ENCODE measurements at places on chromosomes 12 and 14.

DNA sequence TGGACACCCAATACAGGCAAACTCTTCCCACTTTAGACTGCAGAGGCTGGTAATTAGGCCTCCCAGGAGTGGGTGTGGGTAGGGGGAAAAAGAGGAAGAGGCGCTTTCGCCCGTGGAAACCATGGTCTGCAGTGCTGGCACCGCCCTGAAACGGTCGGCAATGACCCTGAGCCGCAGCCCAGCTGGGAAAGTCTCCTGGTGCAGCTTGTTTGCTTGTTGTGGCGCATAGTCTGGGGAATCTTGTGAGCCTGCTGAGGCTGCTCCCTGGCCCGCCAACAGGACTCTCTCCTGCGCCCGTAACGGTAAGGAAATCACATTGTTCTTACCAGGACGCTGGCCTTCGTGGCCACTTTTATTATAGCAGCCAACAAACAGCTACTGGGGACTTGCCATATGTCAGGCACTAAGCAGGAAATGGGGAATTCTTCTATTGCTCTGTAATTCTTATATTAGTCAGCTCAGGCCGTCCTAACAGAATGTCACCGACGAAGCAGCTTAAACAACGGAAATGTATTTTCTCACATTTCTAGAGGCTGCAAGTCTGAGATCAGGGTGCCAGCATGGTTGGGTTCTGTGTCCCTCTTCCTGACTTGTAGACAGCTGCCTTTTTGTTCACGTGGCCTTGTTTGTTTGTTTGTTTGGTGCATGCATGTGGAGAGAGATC is 52.5 kb upstream of the RIN3 start:
- no peak for DNase-seq

GRCh38 chr14:99757331-99758070 is 35.7 kb upstream of the EML1 start:
- DNase-seq: no peak

DNA sequence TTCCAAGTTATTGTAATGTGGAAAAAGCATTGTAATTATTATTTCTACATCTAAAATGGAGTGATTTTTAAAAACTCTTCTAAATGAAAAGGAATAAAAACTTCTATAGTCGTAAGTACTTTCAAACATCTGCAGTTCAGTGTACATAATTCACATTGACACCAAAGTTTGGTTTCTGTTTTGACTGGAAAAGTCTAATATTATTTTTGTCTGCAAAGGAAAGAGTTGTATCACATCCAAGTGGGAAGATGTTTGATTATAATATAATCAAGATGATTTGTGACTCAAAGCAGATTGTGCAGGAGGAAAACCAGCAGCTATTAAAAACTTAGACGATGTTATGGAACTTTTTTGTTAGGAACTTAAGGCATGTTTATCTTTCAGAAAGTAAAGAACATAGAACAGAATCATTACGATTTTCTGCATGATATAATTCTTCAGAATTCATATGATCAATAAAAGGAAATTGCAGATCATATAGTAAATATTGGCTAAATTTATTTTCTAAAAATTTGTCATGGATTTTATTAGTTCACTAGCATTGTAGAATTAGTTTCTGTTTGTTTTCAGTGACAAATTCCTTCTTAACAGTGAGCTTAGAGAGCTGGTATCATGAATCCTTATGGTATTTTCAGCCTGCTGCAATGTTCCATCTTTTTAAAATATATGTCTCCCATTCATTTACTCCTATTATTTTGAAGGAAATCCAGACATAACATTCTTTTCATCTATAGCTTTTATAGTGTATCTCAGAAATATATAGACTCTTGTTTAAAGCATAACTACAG is 145.8 kb downstream of the MIPOL1 start:
- no peak for DNase-seq

DNA sequence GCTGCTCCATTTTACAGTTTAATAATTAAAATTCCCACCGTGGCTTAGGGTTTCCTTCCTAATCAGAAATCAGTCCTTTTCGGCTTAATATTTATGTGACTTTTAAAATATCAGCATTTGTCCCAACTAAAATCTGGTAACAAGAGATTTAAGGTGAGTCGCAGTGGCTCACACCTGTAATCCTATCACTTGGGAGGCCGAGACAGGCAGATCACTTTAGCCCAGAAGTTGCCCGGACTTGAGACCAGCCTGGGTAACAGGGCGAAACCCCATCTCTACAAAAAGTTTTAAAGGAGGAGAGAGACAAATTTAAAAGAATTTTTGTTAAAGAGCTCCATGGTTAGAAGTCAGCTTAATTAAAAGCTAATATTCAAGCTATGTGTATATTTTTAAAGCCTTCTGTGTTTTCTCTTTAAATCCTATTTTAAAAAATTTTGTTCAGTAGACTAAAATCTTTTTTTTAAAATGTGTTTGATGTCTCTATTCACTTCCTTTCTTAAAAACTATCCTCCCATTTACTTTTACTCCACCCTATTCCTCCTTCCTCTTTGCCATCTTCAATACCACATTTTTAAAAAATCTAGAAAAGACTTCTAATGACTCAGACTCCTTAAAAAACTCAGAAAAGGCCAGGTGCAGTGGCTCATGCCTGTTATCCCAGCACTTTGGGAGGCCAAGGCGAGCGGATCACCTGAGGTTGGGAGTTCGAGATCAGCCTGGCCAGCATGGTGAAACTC is 3.8 kb upstream of the TAC3 start:
- DNase-seq: no peak

DNA sequence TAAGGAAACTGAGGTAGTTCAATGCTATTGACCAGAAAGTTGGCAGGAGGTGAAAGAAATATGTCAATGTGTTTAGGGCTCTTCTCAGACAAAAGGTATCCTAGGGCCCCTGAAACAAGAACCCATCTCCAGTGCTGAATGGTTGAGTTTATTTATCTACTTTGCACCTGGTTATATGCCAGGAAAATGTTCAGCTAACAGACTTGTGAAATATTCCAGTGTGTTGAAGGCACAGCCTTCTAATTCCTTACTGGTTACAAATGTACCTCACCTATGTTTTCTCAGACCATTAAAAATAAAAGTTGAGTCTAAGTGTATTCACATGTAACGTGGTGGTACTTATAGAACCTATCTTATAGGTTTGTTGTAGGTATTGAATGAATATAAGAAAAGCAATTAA is 511.7 kb upstream of the SEL1L start:
- DNase-seq: no peak

- DNase-seq: no peak
These were observed 16.0 kb downstream of the FIGNL2 start for GRCh38 chr12:51832354-51833107.

GRCh38 chr12:53105712-53106439 is 2.6 kb downstream of the SOAT2 start:
- no peak for DNase-seq

DNA sequence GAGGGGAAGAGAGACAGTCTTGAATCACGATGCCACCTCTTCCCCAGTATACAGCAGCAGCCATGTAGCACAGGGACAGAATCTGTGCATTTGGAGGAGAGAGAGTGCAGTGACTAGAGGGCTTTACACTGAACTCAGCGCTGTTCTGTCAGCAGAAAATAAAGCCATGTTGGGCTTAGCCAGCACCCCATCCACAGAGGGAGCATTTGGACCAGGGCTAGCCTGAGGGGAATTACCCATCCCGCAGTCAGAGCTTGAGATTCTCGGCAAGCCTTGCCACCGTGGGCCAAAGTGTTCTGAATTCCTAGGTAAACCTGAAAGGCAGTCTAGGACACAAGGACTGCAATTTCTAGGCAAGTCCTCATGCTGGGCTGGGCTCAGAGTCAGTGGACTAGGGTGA is 120.4 kb upstream of the CNOT2 start:
- no peak for DNase-seq

DNA sequence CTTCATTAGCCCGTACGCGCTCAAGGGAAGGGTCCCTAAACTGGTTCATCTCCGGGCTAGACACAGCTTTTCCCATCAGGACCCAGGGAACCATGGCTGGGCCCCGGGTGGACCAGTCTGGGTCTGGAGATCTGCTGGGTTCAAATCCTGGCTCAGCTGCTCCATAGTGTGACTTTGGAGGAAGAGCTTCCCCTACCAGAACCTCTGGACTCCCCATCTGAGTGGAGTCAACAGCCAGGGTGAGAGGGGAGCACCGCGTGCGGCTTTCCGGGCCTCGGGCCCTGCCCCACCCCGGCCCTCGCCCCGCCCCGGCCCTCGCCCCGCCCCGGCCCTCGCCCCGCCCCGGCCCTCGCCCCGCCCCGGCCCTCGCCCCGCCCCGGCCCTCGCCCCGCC is 41.2 kb downstream of the BEGAIN start:
- DNase-seq: no peak

- DNase-seq: no peak
These were observed 75.6 kb upstream of the FRMD6 start for GRCh38 chr14:51576117-51576430.

GRCh38 chr12:62379026-62379722 is 87.5 kb upstream of the MON2 start:
- DNase-seq: no peak

GRCh38 chr12:102343361-102344121 is 136.8 kb downstream of the IGF1 start:
- DNase-seq: peak; percentile 28

GRCh38 chr14:90820958-90821357 is 4.7 kb upstream of the TTC7B start:
- DNase-seq: peak; percentile 12

DNA sequence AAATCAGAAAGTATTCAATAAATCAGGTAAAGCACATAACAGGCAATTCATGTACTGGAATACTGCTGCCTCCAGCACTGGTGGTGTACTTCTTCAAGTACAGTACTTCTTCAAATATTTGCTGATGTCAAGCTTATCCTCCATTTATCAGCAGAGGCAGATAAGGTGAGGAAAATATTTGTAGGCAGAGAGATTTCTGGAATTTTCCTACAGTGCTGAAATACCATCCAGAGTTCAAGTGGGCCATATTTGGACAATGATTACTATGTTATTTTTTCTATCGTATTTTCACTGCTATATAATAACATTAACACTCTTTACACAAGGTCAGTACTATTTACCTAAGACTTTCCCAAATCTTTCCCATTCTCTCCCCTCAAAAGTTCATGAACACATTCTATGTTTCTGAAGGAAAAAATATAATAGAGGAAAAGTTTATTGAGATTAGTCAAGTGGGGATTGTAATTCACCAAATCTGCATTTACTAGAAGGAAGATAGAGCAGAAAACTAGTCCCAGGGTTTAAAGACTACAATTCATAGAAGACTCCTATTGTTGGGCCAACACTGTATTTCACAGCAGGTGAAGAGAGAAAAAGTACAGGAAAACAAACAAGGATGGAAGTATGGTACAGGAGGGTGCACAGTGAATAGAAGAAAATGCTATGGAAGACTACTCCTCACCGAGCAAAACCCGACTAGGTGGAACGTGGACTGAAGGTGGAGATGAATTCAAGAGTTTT is 141.1 kb downstream of the PAWR start:
- DNase-seq: no peak

DNA sequence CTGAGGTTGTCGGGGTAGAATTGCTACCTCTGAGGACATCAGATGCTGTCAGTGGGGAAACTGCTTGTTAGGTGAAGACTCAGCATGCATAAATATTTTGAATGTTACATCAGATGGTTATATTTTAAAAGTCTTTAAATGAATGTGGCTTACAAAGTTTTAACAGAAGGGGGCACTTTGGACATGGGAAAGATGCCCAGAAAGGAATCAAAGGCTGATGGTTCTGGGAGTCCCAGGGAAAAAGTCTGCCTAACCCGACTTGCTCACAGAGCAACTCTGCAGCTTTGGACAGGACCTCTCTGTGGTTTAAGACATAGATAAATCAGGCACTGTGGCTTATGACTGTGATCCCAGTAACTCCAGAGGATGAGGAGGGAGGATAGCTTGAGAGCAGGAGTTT is 474.9 kb downstream of the ATP23 start:
- no peak for DNase-seq

DNA sequence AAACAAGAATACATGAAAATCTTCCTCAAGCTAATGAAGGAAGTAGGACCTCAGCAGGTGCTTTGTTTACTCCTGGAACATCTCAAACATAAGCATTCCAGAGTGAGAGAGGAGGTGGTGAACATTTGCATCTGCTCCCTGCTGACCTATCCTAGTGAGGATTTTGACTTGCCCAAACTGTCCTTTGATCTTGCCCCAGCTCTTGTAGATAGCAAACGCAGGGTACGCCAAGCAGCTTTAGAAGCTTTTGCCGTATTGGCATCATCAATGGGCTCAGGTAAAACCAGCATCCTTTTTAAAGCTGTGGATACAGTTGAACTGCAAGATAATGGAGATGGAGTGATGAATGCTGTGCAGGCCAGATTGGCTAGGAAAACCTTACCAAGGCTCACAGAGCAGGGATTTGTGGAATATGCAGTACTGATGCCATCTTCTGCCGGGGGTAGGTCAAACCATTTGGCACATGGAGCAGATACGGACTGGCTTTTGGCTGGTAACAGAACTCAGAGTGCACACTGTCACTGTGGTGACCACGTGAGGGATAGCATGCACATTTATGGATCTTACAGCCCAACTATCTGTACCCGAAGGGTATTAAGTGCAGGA is 1.9 kb downstream of the TOGARAM1 start:
- no peak for DNase-seq

GRCh38 chr12:4118017-4118510 is 155.5 kb upstream of the CCND2 start:
- DNase-seq: no peak

GRCh38 chr14:56944397-56944796 is 134.1 kb upstream of the OTX2 start:
- DNase-seq: no peak

DNA sequence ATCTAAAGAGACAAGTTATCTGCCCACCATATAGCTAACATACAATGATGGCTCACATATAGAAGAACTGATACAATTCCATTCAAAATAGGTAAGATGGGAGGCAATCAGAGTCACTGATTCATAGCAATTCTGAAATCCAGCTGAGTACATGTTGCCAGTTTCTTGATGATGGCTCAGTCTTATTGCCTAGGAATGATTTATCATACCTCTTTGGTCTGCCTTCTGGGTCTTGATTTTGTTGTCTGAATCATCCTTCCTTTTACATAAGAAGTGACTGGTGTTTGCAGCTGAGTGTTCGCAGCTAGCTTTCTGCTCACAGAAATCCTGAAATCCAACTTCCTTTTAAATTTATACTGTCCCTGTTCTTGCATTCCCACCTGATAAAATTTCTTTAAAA is 463.2 kb upstream of the MGAT4C start:
- no peak for DNase-seq

DNA sequence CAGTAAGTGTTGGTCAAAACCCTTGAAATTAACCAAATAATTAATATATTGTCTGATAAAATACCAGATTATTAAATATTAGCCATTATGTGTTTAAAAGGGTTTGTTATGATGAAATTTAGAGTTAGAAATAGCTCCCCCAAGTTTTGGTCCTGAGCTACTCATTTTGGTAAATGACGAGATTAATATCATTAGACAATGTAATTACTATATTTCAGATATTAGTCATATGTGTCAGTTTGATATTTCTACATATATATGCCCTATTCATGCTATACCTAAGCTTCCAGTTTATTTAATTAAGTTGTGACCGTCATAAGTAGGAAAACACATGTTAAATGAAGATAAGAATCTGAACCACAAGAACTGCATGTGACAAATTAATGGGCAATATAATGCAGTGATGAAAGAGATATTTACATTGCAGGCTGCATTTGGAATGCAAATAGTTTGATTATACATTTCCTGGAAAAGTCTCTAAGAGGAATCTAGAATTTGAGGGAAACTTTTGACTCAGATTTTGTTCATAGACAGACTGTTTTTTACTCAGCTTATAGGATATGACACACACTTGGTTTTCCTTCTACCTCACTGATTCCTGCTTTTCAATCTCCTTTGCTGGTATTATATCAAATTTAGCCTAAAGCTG is 70.5 kb downstream of the TBC1D30 start:
- no peak for DNase-seq

Data from Calu3 (cell line).